ENCODE measurements at places on chromosomes 2 and 18.

DNA sequence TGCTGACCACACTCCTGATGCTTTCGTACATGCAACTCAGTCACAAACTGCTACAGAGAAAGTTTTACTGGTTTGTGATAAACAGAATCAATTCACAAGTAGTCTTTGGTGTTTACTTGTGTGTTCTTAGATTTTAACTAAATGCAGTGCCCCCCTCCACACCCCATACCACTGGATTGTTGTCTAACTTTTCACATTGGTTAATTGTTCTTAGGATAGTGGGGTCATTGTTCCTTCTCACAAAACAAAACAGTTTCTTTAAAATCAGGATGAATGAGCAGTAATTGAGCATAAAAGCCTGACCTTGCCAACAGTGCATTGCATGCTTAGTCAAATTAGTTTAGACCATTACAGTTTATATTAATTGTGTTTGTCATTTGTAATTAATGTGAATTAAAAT lies 14.1 kb upstream of the PNPT1 start:
- no peak for DNase-seq

DNA sequence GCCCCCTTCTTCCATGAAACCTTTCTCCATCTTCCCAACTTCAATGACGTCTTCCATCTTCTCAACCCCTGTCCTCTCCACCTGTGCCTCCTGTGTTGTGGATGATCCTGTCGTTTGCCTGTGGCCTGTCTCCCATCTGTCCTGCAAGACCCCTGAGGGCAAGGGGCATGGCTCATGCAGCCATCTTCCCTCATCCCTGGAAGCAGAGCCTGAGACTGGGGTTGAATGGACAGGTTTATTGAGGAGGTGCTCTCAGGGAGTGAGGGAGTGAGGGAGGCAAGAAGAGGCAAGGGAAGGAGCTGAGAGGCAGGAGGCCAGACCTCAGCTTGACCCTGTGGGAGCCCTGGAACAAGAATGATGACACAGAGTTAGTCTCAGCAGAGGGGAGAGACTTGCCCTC lies 7.3 kb downstream of the SPATA3 start:
- DNase-seq, result no peak

GRCh38 chr18:38923126-38923525 lies 1357.5 kb upstream of the CELF4 start:
- DNase-seq, result no peak

DNA sequence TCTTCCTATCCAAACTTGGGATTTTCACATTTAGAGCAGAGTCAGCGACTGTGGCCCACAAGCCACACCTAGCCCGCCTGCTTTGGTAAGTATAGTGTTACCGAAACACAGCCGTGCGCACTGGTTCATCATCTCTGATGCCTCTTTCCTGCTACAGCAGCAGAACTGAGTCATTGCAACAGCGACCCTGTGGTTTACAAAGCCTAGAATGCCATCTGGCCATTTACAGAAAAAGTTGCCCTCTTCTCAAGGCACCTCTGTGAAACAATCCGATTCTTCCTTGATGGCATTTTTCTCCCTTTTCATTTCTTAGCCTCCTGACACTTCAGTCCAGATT lies 10.7 kb upstream of the IAH1 start:
- peak; percentile 50 for DNase-seq

- DNase-seq, result no peak
These were observed 37.1 kb downstream of the NEMP2 start for GRCh38 chr2:190497428-190497827.

DNA sequence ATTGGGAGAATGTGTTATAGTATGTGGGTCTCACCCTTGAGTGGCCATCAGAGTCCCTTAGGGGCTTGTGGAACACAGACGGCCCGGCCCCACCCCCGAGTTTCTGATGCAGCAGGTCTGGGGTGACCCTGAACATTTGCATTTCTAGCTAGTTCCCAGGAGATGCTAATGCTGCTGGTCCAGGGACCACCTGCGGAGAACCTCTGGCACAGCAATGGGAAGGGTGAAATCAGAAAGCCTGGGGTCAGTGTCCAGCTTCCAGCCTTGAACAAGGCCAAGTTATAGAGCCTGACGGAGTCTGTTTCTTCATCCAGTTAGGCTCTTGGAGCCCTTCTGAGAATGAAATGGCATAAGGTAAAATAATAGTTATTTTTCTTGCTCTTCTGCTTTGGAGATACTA lies 126.5 kb downstream of the RGPD3 start:
- no peak for DNase-seq

DNA sequence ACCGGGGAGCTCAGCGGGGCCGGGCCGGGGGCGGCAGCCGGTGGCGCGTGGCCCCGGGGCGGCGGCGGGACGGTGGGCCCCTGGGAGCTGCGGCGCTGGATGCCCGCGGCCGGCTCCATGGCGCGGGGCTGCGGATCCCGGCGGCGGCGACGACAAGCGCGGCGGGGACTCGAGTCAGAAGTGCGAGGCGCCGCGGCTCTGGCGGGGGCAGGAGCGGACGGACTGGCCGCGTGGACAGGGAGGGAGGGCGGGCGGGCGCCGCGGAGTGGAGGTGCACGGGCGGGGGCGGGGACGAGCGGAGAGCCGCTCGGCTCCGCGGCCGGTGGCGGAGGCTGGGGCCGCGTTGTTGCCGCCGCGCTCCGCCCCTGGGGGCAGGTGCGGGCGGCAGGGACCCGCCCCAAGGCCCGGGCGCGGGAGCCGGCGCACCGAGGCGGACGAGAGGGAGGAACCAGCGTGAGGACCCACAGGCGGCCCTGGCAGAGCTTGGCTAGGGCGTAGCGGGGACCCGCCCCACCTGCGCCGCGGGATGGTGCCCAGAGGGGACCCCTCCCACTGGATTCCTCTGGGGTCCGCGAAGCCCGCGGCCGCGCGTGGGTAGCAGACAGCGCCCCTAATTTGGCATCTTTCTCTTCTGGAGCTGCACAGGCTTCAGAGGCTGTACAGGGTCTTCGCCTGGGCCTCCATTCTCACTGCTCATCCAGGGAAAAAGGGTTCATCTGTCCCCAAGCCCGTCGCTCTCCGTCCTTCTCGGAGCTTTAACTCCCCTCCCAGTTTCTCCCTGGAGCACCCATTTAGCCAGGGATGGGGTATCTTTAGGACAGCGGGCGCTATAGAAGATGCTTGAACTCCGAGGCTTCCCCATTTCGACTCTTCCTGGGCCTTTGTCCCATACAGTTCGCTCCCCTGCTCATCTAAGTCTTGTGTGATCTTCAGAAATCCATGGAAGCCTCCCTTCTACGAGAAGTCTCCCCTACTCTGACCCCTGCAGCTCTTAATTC lies at the start of gene TMEM163:
TSS of gene TMEM163 (minus strand) at position 184 of the 998 bp plus-strand sequence.
- no peak for DNase-seq

DNA sequence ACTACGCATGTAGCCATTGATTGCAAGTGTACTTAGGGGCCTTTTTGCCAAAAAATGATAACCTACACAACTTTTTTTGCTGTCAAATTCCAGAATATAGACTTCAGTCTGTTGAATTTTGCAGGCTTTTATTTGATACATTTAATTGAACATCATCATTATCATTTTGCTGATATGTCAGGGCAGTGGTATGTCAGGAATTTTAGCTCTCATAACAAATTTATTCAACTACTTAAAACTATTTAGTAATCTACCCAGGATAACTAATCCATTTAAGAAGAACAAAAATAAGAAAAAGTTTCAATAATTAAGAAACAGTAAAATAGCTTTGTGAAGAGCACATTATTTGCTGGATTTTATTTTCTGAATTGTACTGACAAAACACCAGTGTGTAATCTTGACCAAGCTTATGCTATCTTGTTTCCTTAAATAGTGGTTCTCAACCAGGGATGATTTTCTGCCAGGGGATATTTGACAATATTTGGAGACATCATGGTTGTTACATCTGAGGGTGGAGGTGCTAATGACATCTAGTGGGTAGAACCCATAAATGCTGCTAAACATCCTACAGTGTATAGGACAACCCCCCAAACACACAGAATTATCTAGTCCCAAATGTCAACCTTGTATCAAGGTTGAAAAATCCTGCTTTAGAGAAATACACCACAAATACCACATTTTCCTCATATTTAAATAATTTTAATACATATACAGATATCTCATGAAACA lies 12.1 kb upstream of the TTN start:
- no peak for DNase-seq

DNA sequence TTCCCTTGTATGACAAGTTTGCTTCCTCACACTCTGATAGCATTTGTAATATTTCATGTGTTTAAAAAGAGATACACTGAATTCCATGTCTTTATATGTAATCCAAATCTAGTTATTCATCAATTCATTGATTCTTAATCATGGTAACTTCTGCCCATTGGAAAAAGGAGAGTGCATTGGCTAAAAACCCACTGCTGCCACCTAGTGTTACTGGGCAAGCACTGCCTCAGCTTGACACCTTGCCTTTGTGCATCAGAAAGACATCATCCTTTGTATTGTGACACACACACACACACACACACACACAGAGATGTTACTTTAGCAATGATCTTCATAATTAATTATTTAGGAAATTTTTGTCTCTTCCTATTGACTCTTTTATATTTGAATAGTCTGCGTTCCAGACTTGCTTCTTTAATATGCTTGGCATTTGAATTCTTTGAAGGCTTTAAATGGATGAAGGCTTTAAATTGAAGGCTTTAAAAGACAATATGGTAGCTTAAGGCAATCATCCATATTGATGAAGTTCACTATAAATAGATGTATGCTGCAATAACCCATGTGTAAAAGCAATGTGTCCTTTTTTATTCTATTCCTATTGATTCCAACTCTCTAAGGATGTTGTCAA lies 414.2 kb upstream of the CHST9 start:
- no peak for DNase-seq

DNA sequence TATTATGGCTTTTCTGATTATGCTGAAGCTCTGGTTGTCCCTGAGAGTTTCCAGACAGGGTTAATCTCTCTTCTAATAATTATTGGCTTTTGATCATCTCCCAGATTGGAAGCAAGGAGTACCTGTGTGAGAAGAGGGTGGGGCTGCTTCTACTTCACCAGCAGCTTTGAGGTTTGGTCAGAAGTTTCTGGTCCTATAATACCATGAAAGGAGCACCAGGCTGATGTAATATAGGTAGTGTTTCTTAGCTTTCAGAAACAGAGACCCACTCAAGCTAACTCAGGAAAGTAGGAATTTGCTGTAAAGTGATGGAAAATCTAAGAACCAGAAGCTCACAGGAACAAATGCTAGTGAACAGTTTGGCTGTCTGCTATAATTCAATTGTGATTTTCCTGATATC lies 57.6 kb downstream of the SGPP2 start:
- DNase-seq, result no peak

DNA sequence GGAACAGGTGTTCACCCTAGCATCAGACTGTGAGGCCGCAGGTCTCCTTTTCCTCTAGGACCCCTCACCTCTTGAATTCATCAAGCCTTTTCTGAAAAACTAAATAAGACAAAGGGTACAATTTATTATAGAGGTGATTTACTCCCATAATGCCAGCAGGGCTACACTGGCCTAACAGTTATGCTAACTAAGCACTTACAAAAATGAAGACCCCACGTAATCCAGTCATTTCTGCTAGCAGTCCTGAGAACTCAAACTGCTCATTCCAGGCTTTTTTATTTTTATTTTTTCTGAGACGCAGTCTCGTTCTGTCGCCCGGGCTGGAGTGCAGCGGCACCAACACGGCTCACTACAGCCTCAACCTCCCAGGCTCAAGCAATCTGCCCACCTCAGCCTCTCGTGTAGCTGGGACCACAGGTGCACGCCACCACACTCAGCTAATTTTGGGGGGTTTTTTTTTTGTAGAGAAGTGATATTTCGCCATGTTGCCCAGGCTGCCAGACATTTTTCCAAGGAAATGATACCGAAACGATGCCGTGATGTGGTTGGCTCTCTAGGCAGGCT lies 14.2 kb downstream of the CAPG start:
- DNase-seq, result no peak

- DNase-seq, result peak; percentile 84
These were observed 344.9 kb downstream of the RND3 start for GRCh38 chr2:150142561-150142960.

- no peak for DNase-seq
These were observed 136.7 kb downstream of the TMEM247 start for GRCh38 chr2:46615986-46616485.

DNA sequence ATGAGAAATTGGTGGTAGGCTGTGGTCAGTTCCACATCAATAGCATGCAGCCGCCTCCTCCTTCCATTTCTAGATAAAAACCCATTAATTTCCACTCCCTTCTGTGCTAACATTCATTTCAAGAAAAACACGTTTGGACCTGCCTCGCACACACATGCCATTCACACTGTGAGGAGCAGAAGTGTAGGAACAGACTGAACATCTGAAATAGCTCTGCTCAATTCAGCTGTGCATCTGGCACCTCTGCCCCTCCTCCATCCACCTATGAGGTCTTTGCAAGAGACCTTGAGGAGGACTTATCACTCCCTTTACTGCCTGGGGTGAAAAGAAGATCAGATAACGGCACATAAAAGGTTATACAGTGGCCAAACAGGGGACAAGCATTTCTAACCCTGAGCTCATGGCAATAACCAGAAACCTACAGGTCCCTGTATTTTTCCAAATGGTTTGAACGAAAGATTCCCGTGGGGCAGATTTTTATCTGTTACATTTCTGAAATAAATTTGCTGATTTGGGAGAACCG lies 30.8 kb upstream of the LRP2 start:
- DNase-seq, result no peak

GRCh38 chr2:201542291-201542690 lies 90.8 kb downstream of the STRADB start:
- DNase-seq, result no peak

GRCh38 chr2:117360586-117360985 lies 453.9 kb upstream of the DDX18 start:
- no peak for DNase-seq

GRCh38 chr2:85221067-85221691 lies 88.0 kb downstream of the TCF7L1 start:
- no peak for DNase-seq

- DNase-seq, result no peak
These were observed 83.4 kb downstream of the MYCN start for GRCh38 chr2:16023506-16024360.

DNA sequence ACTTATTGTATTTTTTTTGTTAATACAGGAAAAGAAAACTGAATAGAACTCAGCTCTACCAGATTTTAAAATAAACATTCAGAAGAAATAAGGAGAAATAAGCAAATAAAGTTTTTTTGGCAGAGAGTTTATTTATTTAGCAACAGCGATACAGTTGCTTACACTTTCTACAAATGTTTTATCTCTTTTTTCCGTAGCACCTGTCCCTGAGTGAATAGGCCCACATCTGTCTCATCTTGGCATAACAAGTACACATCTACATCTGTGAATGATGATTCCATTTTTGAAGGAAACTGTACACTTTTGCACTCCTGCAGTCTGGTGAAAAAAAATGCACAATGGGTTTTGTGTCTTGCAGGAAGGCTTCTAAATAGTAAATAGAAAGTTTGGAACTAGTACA lies 783.6 kb upstream of the ZEB2 start:
- no peak for DNase-seq
